ENCODE measurements at places on chromosomes 1 and 21.

DNA sequence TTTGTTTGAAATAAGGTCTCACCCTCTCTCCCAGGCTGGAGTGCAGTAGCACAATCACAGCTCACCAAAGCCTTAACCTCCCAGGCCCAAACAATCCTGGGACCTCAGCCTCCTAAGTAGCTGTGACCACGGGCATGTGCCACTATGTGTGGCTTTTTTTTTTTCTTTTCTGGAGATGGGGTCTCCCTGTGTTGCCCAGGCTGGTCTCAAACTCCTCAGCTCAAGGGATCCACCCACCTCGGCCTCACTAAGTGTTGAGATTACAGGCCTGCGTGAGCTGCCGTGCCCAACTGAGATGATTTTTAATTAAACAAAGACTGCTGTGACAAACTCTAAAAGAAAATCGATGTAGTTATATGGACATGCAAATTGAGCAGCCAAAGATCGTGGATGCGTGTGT lies 768.4 kb upstream of the ADGRL2 start:
- DNase-seq: no peak

DNA sequence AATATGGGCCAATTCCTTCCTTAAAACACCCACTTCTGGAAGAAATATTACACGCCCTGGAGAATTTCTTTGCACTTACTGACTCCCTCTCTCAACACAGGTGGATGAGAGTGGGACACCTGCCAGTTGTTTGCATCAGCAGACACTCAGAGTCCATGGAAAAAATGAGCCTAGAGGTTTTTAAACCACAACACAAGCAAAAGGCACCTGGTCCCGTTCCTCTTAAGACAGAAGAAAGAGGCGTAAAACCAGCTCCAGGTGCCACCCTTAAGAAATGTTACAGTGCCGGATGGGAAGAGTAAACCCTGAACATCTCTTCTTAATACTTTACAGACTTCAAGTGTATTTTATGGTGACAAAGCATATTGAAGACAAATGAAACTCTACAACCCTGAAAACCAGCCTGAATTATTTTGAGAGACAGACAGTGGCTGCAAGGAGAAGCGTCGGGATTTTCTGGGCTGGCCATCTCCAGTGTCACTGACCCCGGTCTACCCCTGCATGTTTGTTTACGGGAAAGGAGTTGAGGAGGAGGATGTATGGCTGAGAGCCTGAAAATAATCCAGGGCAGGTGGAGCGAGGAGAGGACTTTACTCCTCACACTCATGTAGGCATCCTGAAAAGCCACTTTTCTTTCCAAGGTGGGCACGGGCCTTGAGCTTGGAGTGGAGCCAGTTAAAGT lies 7.8 kb upstream of the RIPK4 start:
- no peak for DNase-seq

DNA sequence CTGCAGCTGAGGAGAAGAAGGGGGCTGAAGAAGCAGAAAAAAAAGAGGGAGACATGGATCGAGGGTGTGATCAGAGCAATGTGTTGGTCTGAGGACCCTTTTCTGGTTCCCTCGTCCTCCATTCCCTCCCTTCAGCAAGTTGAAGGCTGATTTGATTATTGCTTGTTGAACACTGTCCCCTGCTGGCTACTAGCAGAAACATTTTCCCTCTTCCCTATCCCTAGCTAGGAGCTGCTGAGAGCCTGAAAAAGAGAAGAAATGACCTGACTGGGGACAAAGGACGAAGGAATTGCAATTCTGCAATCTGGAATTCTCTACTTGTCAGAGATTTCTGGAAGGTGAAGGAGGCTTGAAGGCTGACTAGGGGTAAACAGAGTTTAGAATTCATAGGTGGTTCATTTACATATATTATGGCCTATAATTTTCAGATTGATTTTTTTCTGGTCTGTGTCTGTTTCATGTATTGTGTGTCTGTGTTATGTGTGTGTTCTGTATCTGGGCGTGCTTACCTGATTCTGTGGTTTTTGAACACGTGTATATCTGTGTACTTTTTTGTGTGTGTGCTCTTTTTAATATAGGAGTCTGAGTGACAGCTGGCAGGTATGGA lies 9.8 kb downstream of the NHLH1 start:
- no peak for DNase-seq

GRCh38 chr1:3482378-3482849 lies 27.9 kb downstream of the ARHGEF16 start:
- no peak for DNase-seq

DNA sequence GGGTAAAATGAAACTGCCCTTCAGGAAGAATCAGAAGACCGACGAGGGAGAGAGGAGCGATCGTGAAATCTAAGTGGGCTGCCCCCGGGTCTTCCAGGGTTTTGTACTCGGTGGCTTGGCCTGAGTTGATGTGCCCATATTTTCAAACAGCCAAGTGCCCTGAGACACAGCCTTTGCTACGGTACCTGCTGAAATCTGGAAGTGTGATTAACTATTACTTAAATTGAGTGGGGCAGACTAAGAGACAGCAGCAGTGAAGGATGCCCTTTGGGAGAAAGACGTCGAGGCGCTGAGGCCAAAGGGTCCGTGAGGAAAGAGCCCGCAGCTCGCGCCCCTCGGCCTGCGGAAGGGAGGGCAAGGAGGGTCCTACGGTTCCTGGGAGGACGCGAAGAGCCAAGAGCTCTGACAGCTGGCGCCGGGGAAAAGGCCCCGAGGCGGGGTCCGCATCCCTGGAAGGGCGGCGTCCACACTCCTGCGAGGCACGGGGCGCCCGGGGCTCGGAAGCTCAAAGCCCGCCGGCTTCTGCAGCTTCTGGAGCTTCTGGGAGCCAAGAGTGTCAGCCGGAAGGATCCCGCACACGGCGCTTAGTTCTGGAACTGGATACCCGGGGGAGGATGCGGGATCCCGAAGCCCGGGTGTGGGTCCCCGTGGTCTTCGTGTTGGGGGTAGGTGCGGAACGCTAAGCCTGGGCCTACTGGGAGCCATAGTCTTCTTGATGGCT lies 15.4 kb upstream of the RNU1-4 start:
- no peak for DNase-seq

- no peak for DNase-seq
Observed at GRCh38 chr1:55180075-55180670, 35.0 kb downstream of the USP24 start.

DNA sequence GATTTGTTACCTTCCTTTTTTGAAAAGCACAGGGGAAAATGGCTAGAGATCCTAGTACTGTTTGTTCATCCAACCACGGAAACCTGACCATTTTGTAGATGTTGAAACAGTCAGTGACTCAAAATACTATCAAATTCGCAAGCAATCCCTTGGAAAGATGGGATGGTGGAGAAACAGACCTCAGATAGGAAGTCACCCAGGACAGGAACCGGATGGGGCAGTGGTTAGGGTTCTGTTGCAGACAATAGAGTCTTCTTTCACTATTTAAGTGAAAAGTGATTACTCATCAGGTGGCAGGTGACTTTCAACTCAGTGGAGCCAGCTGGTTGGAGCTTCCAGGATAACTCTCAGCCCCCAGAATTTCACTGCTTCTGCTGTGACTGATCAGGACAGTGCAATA lies 17.0 kb downstream of the LHX4 start:
- no peak for DNase-seq

DNA sequence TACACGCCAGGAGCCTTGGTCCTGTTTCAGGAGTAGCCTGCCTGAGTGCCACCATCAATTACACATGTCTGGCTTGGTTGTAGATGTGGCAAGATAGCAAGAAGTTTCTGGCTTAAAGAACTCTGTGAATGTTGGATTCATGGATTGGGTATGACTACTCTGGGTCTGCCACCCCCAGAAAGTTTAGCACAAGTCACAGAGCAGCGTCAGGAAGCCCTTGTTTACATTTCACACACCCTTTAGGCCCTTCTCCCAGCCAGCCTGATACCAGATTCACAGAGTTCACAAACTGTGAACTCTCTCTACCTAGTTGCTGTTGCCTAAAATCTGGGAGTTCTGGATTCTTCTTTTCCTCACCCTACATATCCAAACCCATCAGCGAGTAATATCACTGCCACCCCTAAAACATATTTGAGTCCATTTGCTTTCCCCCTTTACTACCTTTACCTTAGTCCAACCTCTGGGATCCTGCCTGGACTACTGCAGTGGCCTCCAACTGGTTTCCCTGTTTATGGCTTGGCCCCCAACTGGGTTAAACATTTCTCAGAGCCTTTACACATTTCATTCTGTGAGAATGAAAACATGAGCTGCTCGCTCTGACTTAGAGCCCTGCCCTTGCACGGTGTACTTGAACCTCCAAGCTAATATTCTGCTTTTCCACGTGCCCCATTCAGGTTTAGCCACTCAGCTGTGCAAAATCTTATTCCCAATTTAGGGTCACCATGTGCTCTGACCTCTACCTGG lies 4.1 kb upstream of the CCDC24 start:
- no peak for DNase-seq

- no peak for DNase-seq
Observed at GRCh38 chr1:167726008-167726407, 4.2 kb downstream of the MPZL1 start.

DNA sequence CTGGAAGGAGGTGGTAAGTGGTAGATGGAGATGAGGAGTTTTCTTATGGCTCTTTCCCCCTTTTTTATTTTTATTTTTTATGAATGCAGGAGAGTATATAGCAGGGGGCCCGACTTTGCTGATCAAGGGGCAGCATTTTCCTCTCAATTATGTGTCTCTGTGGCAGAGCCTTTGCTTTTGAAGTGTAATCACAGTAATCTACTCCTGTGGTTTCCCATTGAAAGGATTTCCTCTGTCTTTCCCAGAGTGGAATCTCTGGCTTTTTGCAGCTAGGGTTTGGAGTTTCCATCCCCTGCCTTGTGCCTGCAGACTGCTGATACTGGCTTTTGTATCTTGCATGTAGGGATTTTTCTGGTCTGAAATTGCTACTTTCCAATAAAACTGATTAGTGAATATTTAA lies 29.1 kb downstream of the ARID1A start:
- no peak for DNase-seq

GRCh38 chr1:177186639-177187038 lies 15.9 kb downstream of the BRINP2 start:
- DNase-seq: no peak

- peak; percentile 78 for DNase-seq
Observed at GRCh38 chr1:74689621-74690363, 16.2 kb upstream of the ERICH3 start.

DNA sequence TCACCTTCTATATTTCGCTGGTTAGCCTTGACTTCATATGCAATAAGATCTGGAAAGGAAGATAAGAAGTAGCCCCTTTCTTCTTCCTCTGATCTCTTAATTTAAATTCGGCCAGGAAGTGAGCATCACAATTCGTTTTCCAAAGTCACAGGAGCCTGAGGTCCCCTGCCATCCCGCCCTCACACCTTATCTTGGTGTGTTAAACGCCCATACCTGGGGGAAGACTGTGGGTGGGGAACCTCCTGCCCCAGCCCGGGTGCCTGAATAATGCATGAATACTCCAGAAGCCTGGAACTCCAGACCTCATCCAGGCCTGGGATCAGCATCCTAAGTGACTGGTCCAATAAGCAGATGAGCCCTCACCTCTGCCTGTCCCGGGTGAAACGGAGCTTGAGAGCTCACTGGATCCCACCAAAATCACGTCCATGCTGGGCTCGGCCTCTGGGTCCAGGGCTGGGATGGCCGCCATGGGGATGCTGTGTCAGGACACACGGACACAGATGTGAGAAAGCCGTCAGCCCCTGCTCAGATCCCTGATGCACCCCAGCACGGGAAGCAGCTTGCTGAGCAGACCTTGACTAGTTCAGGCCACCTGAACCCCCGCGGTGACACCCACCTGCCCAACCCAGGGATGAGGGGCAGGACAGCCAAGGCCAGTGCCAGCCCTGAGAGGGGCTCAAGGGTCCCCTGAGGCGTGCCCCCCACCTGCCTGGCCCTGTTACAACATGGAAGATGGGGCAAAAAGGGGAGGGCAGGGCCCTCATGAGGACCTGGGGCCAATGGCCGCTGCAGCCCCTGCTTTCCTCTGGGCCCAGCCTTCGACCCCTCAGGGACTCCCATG lies 686 bp downstream of the DNMT3L start:
- no peak for DNase-seq

GRCh38 chr21:26845066-26845758 lies at the start of gene ADAMTS1:
ADAMTS1 (minus strand) TSS chr21:26845409; CDS start chr21:26844954, 455 bp downstream.
- DNase-seq: peak; percentile 54

- DNase-seq: no peak
Observed at GRCh38 chr1:54883349-54884102, 3.5 kb downstream of the DHCR24 start.

GRCh38 chr1:229295745-229296144 lies 24.8 kb downstream of the RAB4A start:
- DNase-seq: no peak

- no peak for DNase-seq
Observed at GRCh38 chr1:19400192-19400611, 85.1 kb downstream of the CAPZB start.

DNA sequence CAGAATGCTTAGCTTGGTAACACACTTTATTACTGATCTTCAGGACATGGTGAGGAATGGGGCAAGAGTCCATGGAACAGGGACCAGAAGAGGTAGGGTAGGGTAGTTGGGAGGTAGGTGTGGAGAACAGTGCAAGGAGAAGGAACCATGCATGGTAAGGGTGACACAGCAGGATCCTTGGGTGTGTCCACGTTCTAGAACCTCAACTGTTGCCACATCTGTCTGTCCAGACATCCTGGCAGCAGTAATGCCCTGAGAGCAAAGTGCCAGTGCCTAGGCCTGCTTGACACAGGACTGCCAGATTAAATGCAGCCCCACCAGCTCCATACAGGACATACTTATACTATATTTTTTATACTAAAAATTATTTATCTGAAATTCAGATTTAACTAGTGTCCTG lies 13.9 kb downstream of the DMAP1 start:
- DNase-seq: no peak

DNA sequence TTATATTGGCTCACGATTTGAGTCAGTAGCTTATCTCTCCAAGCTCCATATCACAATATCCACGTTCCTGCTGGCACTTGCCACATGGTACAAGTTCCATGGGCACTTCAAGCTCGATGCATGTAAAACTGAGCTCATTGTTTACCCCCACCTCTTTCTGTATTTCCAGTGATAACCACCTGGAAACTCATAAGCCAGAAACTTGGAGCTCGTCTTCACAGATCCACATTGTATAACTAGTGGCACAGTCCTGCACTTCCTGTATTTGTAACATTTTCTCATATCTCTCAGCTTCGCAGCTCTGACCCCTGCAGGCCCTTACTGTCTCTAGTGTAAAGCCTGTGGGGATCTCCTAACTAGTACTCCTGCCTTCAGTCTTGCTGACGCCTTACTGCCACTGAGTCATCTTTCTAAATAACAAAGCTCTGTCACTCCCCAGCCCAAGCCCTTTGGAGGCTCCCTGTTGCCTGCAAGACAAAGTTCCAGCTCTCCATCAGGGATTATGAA lies 6.5 kb upstream of the C2CD4D start:
- no peak for DNase-seq

- no peak for DNase-seq
Observed at GRCh38 chr1:211639475-211640300, 35.7 kb downstream of the NEK2 start.

GRCh38 chr1:194476872-194477271 lies 1290.5 kb upstream of the B3GALT2 start:
- DNase-seq: no peak

DNA sequence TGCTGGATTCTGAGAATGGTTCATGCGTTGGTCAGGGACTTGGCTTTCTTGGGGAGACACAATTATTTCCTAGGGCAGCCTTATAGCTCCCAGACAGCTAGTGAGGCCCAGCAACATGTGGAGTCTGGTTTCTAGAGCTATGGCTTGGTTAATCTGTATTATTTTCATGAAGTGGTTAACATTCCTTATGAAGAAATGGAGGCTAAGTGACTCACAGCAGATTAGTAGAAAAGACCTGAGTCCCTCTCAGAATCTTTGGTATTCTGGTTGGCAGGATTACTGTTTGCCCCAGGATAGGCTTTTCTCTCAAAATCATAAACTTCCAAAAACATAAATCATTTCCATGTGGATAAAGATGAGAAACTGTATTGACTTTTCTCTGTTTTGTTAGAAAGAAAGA lies 42.3 kb downstream of the DUSP10 start:
- no peak for DNase-seq

GRCh38 chr1:205743977-205744376 lies 6.0 kb downstream of the NUCKS1 start:
- DNase-seq: no peak
